ENCODE measurements at places on chromosomes 2 and 18.

DNA sequence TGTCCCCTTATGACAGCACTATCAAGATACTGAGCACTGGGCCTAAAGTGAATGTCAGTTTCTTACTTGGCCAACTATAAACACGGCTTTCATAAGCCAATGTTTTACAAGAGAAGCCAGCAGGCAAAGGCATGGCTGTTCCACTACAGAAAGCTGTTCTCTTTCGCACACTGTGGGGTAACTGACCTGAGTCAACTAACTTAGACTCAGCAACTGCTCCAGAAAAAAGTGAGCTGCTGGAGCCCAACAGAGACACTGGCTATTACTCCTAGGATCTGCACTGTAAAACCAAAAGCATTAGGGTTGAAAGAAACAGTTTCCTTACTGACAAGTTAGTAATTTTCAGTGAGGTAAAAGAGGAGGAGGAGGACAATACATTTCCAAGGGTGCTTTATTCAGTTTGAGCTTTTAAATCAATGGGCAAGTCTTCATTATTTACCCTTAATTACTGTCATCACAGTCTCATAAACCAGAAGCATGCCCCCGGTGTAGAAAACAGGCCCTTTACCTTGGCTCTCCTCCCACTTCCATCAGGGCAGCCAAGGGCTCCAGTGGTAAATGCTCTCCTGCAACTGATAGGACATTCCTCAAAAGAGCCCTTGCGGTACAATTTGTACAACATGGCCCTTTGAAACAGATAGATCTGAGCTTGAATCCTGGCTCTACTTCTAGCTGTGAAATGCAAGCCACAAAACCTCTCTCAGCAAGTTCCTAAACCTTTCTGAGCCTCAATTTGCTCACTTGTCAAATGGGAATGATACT is 275.7 kb downstream of the PDE11A start:
- no peak for DNase-seq

DNA sequence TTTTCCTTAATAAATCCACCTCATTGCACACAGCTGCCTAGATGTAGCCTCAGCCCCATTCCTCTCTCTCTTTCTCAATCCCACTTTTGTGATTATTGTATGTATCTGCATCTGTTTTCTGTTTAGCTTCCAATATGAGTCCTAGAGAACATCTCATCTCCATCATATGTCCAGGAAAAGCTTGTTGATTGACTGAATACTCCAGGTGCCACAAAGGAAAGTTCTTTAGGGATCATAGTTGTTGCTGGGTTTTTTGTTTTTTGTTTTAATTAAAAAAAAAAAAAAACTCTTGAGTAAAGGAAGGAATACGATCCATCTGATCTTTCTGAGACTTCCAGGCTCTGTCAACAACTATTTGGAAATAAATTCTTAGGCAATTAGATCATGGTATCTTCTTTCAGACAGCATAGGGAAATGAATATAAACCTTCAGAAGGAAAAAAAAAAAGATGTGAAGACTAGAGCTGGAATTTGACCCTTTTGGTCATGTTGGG is 42.5 kb downstream of the KIAA2012 start:
- DNase-seq, result no peak

GRCh38 chr2:127638361-127639110 is 7.4 kb upstream of the GPR17 start:
- no peak for DNase-seq

- DNase-seq, result no peak
Observed at GRCh38 chr2:134217351-134217750, 36.5 kb upstream of the MGAT5 start.

DNA sequence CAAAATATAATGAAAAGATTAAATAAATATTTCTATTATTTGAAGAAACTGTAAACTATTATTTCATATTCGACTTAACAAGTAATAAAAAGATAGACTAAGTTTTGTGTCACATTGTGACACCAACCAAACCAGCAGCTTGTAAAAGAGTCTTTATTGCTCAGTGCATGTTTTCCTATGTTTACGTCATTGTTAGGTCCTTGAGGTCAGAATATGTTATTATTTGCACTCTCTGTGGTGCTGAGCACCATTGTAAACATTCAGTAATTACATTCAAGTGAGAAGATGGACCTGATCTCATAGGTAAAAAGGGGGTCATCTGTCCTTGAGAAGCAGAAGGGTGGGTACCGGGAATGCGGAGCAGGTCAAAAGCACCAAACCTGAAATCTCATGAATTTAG is 1999.1 kb upstream of the CELF4 start:
- DNase-seq, result no peak

- DNase-seq, result no peak
Observed at GRCh38 chr2:176427549-176427948, 158.3 kb downstream of the MTX2 start.

DNA sequence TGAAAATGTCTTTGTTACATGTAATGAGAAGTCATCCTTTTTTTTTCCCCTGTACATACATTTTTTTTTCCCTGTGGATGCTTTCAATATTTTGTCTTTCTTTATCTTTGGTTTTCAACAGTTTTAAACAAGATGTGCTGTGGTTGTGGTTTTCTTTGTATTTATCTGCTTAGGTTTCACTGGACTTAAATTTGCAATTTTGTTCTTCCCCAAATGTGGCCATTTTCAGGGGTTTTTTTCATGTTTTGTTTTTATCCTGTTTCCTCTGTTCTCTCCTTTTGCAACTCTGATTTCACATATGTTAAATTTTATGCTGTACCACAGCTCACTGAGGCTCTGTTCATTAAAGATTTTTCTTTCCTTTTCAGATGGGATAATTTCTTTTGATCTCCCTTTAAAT is 41.7 kb downstream of the GALNT1 start:
- no peak for DNase-seq

DNA sequence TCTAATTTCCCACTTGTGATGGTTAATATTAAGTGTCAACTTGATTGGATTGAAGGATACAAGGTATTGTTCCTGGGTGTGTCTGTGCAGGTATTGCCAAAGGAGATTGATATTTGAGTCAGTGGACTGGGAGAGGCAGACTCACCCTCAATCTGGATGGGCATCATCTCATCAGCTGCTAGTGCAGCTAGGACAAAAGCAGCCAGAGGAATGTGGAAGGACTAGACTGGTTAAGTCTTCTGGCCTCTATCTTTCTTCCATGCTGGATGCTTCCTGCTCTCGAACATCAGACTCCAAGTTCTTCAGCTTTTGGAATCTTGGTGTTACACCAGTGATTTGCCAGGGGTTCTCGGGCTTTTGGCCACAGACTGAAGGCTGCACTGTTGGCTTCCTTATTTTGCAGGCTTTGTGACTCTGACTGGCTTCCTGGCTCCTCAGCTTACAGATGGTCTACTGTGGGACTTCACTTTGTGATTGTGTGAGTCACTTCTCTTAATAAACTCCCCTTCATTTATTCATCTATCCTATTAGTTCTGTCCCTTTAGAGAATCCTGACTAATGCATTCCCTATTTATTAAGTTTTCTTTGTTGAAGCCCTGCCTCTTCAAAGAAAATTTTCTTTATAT is 1087.5 kb upstream of the NXPH2 start:
- DNase-seq, result no peak

DNA sequence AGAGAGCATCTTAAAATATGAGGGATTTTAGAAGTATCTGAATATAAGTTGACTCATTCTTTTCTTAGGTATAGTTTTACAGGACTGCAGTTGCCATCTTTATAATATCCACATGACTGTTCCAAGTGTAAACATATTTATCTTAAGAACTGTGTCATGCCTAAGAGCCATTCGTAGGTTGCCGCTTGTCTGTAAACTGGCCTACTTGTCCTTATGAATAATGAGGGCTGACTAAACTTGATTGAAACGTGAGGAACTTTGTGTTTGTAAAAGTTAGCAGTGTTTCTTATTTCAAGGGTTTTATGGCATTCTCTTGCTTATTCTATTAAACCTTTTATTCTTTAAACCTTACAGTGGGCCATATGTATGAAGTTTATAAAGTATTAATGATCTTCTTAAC is 99.6 kb downstream of the MAP3K20 start:
- DNase-seq, result no peak

GRCh38 chr2:231532756-231533035 is 2.5 kb upstream of the NMUR1 start:
- DNase-seq, result no peak

GRCh38 chr2:67142071-67142470 is 255.1 kb upstream of the ETAA1 start:
- DNase-seq, result no peak

DNA sequence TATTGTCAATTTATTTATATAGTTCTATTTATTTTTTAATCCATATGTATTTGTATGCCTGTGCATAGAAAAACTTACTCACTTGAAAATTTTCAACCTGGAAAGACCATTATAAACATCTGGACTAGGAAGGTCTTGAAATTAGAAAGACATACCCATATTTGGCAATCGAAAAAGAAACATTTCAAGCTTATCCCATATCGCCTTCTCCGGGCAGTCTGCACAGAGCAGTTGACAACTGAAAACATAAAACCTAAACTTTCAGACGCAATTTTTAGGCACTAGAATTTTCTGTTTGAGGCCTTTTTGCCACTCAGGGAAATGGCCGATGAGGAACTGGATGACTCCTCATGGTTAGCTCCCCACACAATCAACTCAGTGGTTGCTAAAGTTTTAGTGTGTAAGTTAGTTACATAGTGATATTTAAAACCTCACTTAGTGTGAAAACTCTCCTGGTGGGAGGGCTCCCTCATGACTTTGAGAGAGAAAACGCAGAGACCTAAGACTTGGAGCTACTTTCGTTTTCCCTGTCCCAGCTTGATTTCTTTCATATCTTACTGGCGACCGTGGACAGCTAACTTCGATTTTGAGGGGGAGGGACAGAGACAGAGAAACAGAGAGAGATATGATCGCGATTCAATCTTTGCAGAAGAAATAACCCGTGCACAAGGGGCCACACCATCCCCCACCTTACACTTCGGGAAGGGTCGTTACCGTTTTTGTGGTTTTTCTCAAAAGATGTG is 3.2 kb upstream of the HOXD12 start:
- DNase-seq, result no peak

DNA sequence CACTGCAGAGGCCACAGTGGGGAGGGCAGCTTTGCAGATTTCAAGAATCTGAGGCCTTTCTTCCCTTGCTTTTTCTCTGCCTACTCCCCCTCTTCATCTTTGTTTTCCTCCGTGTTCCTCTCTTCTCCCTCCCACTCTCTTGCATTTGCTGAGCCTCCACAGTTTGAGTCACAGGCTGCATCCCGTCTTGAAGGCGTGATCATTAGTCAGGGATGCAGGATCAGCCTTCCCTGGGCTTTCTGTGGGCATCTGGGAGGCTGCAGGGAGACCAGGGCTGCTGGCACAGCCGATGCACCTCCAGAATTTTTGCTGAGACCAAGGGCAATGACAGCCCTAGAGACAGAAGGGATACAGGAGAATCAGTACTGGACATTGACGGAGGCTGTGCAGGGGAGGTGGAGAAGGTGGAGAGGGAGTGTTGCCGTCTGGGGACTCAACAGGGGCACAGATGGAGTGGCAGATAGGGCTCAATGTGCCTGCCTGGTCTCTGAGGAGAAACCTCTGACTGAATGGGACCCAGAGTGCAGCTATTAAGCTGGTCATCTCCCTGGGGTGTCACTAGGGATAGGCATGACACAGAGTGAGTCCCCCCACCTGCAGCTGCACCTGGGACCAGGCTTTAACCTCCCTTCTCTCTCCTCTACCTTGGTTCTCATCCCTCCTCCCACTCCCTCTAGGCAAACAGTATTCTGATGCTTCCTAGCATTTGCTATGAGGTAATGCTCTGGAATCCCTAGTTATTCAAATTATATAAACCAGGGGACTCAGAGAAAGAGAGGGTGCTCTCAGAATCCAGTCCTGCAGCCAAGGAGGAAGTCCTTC is 29.0 kb upstream of the DNAJC27 start:
- no peak for DNase-seq

DNA sequence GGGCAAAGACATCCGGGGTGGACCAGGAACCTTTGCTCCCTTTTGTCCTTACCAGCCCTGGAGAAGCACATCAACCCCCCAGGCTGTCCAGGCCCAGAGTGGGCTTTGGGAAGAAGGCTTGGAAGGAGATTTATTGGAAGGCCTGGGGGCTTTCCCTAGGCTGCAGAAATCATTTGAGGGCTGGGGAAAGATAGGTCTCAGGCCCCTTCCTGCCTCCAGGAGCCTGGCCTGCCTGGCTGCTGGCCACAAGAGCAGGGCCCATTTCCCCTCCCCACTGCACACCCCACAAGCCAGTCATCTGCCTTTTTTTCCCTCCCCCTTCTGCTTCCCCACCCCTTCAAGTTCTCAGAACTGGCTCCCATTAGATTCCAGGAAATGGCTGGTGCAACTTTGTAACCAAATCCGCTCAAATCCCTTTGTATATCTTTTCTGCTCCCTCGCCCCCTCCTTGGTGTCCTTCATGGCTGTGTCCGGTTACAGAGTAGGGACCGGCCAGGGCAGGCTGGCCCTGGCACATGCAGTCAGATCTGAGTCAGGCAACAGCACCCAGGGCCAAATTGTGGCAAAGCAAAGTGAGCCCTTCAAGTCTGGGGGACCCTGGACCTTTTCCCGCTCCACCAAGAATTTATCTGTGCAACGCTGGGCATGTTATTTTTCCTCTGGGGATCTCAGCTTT is 20.8 kb upstream of the TNP1 start:
- no peak for DNase-seq

GRCh38 chr2:234467289-234467688 is 29.6 kb downstream of the ARL4C start:
- DNase-seq, result no peak

GRCh38 chr2:208042041-208042440 is 16.7 kb upstream of the PLEKHM3 start:
- no peak for DNase-seq

GRCh38 chr2:239227661-239228371 is 173.0 kb downstream of the HDAC4 start:
- no peak for DNase-seq

GRCh38 chr18:46046126-46046525 is 25.9 kb downstream of the PSTPIP2 start:
- no peak for DNase-seq

- DNase-seq, result no peak
Observed at GRCh38 chr2:72988726-72989273, 71.5 kb downstream of the EMX1 start.

GRCh38 chr2:33130054-33130447 is 183.3 kb downstream of the LTBP1 start:
- DNase-seq, result no peak

GRCh38 chr2:60641811-60642788 is 88.6 kb upstream of the BCL11A start:
- DNase-seq, result no peak

DNA sequence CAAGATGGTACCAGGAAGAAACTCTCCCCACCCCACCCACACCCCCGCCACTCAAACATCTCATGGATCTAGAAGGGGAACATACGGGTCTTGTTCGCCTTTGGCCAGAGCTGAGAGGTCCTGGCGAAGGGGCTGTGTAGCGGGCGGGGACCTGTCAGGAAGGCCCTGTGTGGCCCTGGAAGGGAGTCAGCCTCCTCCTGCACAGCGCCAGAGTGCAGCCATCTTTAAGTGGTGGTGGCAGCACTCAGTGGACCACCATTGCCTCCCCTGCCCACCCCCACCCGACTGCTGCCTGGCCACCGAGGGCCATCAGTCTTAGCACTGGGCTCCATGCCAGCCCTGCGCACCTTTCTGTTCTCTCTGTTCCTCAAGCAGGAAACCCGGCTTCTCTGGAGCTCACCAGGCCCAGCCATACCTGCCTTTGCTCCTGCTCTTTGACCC is 11.6 kb upstream of the FAHD2A start:
- DNase-seq, result no peak

All from stimulated activated CD8-positive, alpha-beta memory T cell treated with anti-CD3 and anti-CD28 coated beads, Interleukin-4, amount 100 ng/mL, for 1 hour (primary cell).